Lower lobe of right lung (tissue), 2 donors: ENCODE measurements at places on chromosomes 7 and 10. TPM values are rescaled to one million over a fixed set of nuclear protein-coding genes. Genes with fewer than 3 reads are reported as not detected.

GRCh38 chr10:297567-297966 lies 162.3 kb downstream of the ZMYND11 start:
- H3K4me3 ChIP-seq, result no peak overlapping the region
- peaks cover 20% of the 10 kb centered on the region for H3K36me3 ChIP-seq
- H3K27ac ChIP-seq, result no peak overlapping the region
- DNase-seq, result no peak
- no peaks in the 10 kb centered on the region for H3K27me3 ChIP-seq

DNA sequence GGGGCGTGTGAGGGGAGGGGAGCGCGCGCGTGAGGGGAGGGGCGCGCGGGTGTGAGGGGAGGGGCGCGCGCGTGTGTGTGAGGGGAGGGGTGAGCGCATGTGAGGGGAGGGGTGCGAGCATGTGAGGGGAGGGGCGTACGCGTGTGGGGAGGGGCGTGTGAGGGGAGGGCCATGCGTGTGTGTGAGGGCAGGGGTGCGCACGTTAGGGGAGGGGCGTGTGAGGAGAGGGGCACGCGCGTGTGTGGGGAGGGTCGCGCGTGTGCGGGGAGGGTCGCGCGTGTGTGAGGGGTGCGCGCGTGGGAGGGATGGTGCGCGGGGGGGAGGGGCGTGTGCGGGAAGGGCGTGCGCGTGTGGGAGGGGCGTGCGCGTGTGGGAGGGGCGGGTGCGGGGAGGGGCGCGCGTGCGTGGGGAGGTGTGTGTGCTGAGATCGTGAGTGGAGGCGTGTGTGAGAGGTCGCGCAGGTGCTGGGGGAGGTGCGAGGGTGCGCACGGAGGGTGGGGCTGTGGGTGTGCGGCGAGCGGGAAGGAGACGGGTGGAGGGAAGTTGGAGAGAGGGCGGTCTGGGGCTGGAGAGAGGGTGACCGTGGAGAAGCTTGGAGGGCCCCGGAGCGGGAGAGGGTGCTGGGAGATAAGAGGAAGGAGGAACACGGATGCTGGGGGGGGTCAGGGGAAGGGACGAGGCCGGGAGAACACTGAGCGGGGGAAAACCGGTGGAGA lies 19.7 kb downstream of the MXI1 start:
- H3K4me1 ChIP-seq, result peaks cover 18% of the 10 kb centered on the region
- peak; percentile 85 for DNase-seq
- H3K27ac ChIP-seq, result peak overlapping the region; percentile 48
- H3K36me3 ChIP-seq, result peaks cover 18% of the 10 kb centered on the region
- H3K27me3 ChIP-seq, result no peaks in the 10 kb centered on the region
- H3K4me3 ChIP-seq, result peak overlapping the region; percentile 86

GRCh38 chr7:116630932-116631671 lies 40.9 kb upstream of the MET start:
- H3K36me3 ChIP-seq, result no peaks in the 10 kb centered on the region
- no peak overlapping the region for H3K27ac ChIP-seq
- DNase-seq, result peak; percentile 69
- H3K27me3 ChIP-seq, result no peaks in the 10 kb centered on the region

DNA sequence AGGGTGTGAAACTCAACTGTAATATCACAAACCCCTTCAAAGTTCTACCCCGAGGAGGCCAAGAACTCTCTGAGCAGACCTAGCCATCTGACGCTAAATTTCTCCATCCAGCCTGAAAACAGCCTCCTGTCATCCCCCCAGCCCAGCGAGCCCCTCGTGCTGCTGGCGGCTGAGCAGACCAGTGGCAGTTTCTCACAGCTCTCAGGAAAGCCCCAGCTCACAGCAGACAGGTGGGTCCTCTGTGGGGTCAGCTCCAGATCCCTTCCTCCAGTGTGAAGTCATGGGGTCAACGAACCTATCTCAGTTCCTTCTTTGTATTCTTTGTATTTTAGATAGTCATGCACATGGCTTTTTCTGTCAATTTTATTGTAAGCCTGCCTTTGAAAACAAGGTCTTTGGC lies 7.8 kb downstream of the GARIN1A start:
- H3K36me3 ChIP-seq, result peaks cover 4% of the 10 kb centered on the region
- no peak overlapping the region for H3K4me3 ChIP-seq
- DNase-seq, result no peak
- H3K4me1 ChIP-seq, result no peaks in the 10 kb centered on the region
- H3K27me3 ChIP-seq, result no peaks in the 10 kb centered on the region

- DNase-seq, result peak; percentile 39
- no peaks in the 10 kb centered on the region for H3K27me3 ChIP-seq
- H3K36me3 ChIP-seq, result peaks cover 68% of the 10 kb centered on the region
- peak overlapping the region; percentile 32 for H3K4me3 ChIP-seq
- H3K27ac ChIP-seq, result peak overlapping the region; percentile 89
Observed at GRCh38 chr10:103448746-103449145, 3.4 kb downstream of the CALHM2 start.

- no peak for DNase-seq
- H3K4me3 ChIP-seq, result no peak overlapping the region
- H3K36me3 ChIP-seq, result no peaks in the 10 kb centered on the region
- H3K4me1 ChIP-seq, result no peaks in the 10 kb centered on the region
- no peak overlapping the region for H3K27ac ChIP-seq
Observed at GRCh38 chr7:147894271-147894670, 696.3 kb upstream of the C7orf33 start.

GRCh38 chr10:19713800-19714525 lies 102.3 kb upstream of the PLXDC2 start:
- H3K4me3 ChIP-seq, result no peak overlapping the region
- no peak overlapping the region for H3K27ac ChIP-seq
- H3K4me1 ChIP-seq, result no peaks in the 10 kb centered on the region

GRCh38 chr10:52877451-52877850 lies 104.9 kb upstream of the MBL2 start:
- no peak for DNase-seq
- H3K27me3 ChIP-seq, result no peaks in the 10 kb centered on the region
- no peaks in the 10 kb centered on the region for H3K4me1 ChIP-seq
- no peak overlapping the region for H3K4me3 ChIP-seq
- no peaks in the 10 kb centered on the region for H3K36me3 ChIP-seq

DNA sequence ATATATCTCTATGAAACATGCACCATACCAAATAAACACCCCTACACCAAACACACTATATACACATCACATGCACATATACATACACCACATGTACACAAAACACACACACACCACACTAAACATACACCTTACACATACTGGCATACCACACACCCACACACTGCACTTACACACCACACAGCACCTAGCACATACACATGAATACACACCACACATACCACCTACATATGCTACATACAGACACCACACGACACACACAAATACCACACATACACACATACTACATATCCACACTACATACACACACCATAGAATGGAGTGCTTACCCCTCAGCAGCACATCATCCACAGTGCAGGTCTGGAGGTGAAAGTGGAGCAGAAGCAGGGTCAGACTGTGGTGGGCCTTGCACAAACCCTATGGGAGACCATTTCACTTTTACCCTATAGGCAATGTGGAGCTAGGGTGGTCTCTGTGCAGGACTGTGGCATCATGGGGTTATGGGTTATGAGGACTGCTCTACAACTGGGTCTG lies 64.6 kb downstream of the WDFY4 start:
- H3K27ac ChIP-seq, result no peak overlapping the region
- peaks cover 9% of the 10 kb centered on the region for H3K4me1 ChIP-seq
- H3K36me3 ChIP-seq, result no peaks in the 10 kb centered on the region
- H3K27me3 ChIP-seq, result no peaks in the 10 kb centered on the region

- H3K4me3 ChIP-seq, result peak overlapping the region; percentile 58
- H3K27ac ChIP-seq, result no peak overlapping the region
- peak; percentile 84 for DNase-seq
Observed at GRCh38 chr10:100482181-100482833, 19.5 kb downstream of the WNT8B start.

- H3K27ac ChIP-seq, result no peak overlapping the region
- no peak for DNase-seq
- no peak overlapping the region for H3K4me3 ChIP-seq
- no peaks in the 10 kb centered on the region for H3K36me3 ChIP-seq
Observed at GRCh38 chr10:83603708-83604107, 535.6 kb upstream of the GHITM start.

DNA sequence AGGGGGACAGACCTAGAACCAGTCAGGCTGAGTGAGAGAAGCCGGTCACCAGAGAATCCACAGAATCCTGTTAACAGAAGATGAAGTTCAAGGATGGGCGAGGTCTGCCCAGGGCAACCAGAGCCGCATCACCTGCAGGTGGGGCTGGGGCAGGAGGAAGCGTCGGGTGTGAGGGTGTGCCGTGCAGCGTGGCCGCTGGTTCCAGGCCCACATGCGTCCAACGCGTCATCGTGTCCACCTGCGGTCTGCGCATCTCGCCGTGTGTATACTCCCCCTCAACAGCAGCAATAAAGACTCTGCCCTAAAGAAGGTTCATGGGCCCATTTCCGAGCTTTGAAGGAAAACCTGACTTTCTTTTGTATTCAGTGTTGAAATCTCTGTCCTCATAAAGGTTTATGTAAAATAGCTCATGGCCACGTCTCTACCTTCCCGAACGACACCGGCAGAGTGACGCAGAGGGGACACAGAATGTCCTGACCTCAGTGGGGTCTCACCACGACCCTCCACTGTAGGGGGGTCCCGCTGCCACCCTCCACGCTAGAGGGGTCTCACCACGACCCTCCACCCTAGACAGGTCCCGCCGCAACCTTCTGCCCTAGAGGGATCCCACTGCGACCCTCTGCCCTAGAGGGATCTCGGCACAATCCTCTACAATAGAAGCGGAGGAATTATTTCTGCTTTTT lies 446.9 kb downstream of the PTPRN2 start:
- no peaks in the 10 kb centered on the region for H3K36me3 ChIP-seq
- H3K4me3 ChIP-seq, result no peak overlapping the region
- no peak for DNase-seq
- H3K4me1 ChIP-seq, result no peaks in the 10 kb centered on the region
- H3K27ac ChIP-seq, result no peak overlapping the region

GRCh38 chr7:105336009-105336408 lies 52.7 kb downstream of the SRPK2 start:
- no peak overlapping the region for H3K27ac ChIP-seq
- H3K27me3 ChIP-seq, result no peaks in the 10 kb centered on the region
- no peaks in the 10 kb centered on the region for H3K4me1 ChIP-seq
- no peak overlapping the region for H3K4me3 ChIP-seq
- H3K36me3 ChIP-seq, result no peaks in the 10 kb centered on the region

DNA sequence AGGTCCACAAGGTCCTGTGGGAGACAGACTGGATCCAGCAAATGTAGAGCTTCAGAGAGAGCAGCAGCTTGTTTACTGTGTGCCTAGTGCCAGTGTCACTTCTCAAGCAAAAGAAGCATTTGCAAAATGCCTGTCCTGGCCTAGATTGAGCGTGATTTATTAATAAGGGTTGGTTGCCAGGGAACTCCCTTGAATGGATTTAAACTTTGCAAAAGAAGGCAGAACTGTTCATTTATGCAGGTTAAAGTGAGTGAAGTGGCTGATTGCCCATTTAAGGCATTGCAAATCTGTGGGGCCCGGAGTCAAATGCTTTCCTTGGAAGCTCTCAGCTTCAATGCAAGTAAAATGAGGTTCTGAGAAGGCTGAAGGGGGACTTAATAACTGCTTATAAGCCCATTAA lies 71.3 kb downstream of the CDHR3 start:
- H3K4me1 ChIP-seq, result peaks cover 6% of the 10 kb centered on the region
- H3K36me3 ChIP-seq, result no peaks in the 10 kb centered on the region
- no peaks in the 10 kb centered on the region for H3K27me3 ChIP-seq
- H3K27ac ChIP-seq, result no peak overlapping the region

- H3K36me3 ChIP-seq, result no peaks in the 10 kb centered on the region
- no peaks in the 10 kb centered on the region for H3K27me3 ChIP-seq
- H3K27ac ChIP-seq, result no peak overlapping the region
- H3K4me1 ChIP-seq, result no peaks in the 10 kb centered on the region
Observed at GRCh38 chr7:38294926-38295325, 21.5 kb upstream of the TARP start.

- H3K27ac ChIP-seq, result no peak overlapping the region
- no peaks in the 10 kb centered on the region for H3K36me3 ChIP-seq
- no peaks in the 10 kb centered on the region for H3K27me3 ChIP-seq
Observed at GRCh38 chr7:135342887-135343286, 109.2 kb downstream of the STRA8 start.

GRCh38 chr10:46545861-46546590 lies 10.4 kb downstream of the GPRIN2 start:
- no peak overlapping the region for H3K4me3 ChIP-seq
- peaks cover 2% of the 10 kb centered on the region for H3K27me3 ChIP-seq
- H3K27ac ChIP-seq, result peak overlapping the region; percentile 2
- peaks cover 27% of the 10 kb centered on the region for H3K4me1 ChIP-seq

GRCh38 chr7:21616091-21616490 lies 73.3 kb downstream of the DNAH11 start:
- H3K4me1 ChIP-seq, result peaks cover 5% of the 10 kb centered on the region
- no peak for DNase-seq
- H3K27me3 ChIP-seq, result no peaks in the 10 kb centered on the region
- no peaks in the 10 kb centered on the region for H3K36me3 ChIP-seq
- peak overlapping the region; percentile 48 for H3K27ac ChIP-seq

DNA sequence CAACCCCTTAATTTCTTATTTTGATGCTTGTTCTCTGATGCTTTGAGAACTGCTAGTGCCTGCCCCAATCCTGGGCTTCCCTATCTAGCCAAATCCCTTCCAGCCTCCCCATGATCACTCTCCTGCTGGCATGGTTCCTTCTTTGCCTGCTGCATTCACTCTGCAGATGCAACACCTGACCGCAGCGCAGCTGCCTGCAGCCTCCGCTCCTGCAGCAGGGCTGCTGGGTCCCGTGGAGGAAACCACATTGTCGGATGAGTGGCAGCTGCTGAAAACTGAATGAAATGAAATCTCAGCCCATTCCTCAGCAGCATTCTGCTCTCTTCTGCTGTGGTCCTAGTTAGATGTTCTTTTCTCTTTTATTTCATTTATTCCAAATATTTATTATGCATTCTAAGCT lies 320.3 kb downstream of the CCDC3 start:
- no peaks in the 10 kb centered on the region for H3K4me1 ChIP-seq
- no peaks in the 10 kb centered on the region for H3K36me3 ChIP-seq
- H3K4me3 ChIP-seq, result no peak overlapping the region
- no peak overlapping the region for H3K27ac ChIP-seq
- no peaks in the 10 kb centered on the region for H3K27me3 ChIP-seq
- no peak for DNase-seq

PPP1R17 gene
- not detected for total RNA-seq

PLEKHS1 gene
- 7.0 TPM for total RNA-seq

PNLIPRP2 gene
- not detected for total RNA-seq

CHST15 gene
- 36.5 TPM for total RNA-seq

ERVW-1 gene
- total RNA-seq, result not detected

PCLO gene
- total RNA-seq, result 2.9 TPM

NRP1 gene
- total RNA-seq, result 127 TPM

VGF gene
- total RNA-seq, result 0.15 TPM

CPVL gene
- total RNA-seq, result 49.4 TPM

CLCN1 gene
- total RNA-seq, result not detected

ZKSCAN5 gene
- 6.2 TPM for total RNA-seq

GIMAP8 gene
- 44.4 TPM for total RNA-seq

CNTNAP2 gene
- total RNA-seq, result 0.59 TPM

WIPF3 gene
- total RNA-seq, result 0.95 TPM
